ENCODE measurements at places on chromosomes 13 and 19. TPM values are rescaled to one million over a fixed set of nuclear protein-coding genes. Genes with fewer than 3 reads are reported as not detected.

Gene ARL11
- total RNA-seq, result 1.1 TPM

Gene WDR62
- 2.1 TPM for total RNA-seq

GRCh38 chr19:45809643-45810159, 5.4 kb downstream of the RSPH6A start:
- peak; percentile 18 for DNase-seq
- H3K27me3 ChIP-seq, result no peaks in the 10 kb centered on the region
- H3K27ac ChIP-seq, result no peak overlapping the region
- peaks cover 3% of the 10 kb centered on the region for H3K4me1 ChIP-seq
- no peak overlapping the region for H3K4me3 ChIP-seq

DNA sequence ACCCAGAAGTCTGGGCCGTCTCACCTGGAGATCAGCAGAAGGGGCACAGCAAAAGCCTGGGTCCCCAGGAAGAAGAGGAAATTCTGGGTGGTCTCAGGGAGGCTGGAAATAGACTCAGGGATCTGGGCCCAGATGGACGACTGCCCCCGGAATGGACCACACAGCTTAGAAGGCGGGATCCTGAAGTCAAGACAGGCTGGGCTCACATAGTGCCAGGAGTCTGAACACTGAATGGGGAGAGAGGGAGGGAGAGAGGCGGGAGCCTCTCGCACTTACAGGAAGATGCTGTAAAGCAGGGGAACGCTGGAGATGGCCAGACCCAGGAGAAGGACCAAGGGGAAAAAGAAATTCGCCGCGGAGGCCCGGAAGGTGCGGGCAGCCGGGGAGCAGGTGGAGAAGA, 1.3 kb upstream of the LENG1 start:
- peak overlapping the region; percentile 90 for H3K27ac ChIP-seq
- peaks cover 22% of the 10 kb centered on the region for H3K4me1 ChIP-seq
- H3K36me3 ChIP-seq, result no peaks in the 10 kb centered on the region
- DNase-seq, result peak; percentile 33
- no peak overlapping the region for H3K4me3 ChIP-seq

- no peaks in the 10 kb centered on the region for H3K27me3 ChIP-seq
- DNase-seq, result no peak
- H3K4me3 ChIP-seq, result no peak overlapping the region
- H3K4me1 ChIP-seq, result peaks cover 8% of the 10 kb centered on the region
- no peaks in the 10 kb centered on the region for H3K36me3 ChIP-seq
Measured at GRCh38 chr19:2613507-2614295, 88.8 kb downstream of the GNG7 start.

DNA sequence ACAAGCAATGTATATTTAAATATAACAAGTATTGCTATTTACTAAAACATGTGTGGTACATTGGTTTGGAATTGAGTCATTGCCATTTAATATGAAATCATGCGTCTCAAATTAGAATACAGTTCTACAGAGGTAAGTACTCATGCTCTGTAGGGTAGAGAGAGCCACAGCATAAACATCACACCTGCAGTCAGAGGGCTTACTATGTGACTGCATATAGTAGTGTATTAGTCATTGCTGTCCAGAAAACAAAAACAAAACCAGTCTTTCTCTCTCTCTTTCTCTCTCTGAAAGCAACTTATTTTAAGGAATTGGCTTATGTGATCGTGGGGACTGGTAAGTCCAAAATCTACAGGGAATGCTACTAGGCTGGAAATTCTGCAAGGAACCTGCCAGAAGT, 370.3 kb downstream of the GPC5 start:
- H3K27me3 ChIP-seq, result no peaks in the 10 kb centered on the region
- no peaks in the 10 kb centered on the region for H3K36me3 ChIP-seq
- no peaks in the 10 kb centered on the region for H3K4me1 ChIP-seq
- no peak for DNase-seq

DNA sequence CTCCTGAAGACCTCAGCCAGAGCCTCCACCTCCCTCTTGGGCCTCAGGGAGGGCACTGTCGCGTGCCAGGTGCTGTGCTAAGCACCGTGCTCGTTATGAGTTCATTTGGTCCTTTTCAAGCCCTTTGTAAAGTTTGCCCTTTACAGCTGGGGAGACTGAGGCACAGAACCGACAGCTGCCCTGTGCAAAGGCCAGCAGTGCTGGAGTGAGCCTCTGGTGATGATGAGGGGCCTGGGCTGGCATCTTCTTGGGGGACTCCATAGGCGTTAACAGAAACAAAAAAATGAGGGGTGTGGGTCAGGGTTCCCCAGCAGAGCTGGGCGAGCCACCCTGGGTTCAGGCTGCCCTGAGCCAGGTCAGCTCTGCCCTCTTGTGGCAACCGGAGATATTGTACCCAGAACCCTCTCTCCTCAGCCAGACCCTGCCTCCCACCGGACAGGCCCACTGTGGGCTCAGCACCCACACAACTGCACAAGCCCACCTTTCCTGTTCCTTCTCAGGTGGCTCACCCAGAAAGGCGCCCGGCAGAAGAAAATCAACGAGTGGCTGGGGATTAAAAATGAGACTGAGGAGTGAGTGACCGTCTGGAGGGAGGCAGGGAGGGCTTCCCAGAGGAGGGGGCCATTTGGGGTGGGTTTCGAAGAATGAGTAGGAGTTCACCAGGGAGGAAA, 5.5 kb upstream of the IFI30 start:
- no peak overlapping the region for H3K27ac ChIP-seq
- peaks cover 3% of the 10 kb centered on the region for H3K4me1 ChIP-seq
- peaks cover 18% of the 10 kb centered on the region for H3K36me3 ChIP-seq

- H3K4me3 ChIP-seq, result no peak overlapping the region
- H3K27ac ChIP-seq, result no peak overlapping the region
- DNase-seq, result no peak
- no peaks in the 10 kb centered on the region for H3K27me3 ChIP-seq
Measured at GRCh38 chr13:85564598-85564997, 234.6 kb downstream of the SLITRK6 start.

DNA sequence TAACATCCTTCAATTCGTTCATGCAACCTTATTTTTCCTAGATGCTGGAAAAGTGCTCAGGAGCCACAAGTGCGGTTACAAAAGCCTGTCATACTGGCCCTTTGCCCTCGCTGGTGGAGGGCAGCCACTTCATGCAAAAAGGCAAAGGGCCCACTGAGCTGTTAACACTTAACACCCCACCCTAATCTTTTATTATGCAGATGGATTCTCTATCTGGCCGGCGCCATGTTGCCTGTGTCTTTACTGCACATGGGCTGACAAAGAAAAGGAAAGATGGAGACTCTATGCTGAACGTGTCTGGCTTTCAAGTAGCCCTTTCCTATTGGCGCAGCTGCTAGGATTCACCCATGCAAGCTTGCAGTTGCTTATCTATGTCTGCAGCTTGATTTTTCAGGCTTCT, 10.8 kb downstream of the OR7D2 start:
- H3K36me3 ChIP-seq, result no peaks in the 10 kb centered on the region
- DNase-seq, result no peak
- H3K27me3 ChIP-seq, result no peaks in the 10 kb centered on the region
- no peak overlapping the region for H3K4me3 ChIP-seq

DNA sequence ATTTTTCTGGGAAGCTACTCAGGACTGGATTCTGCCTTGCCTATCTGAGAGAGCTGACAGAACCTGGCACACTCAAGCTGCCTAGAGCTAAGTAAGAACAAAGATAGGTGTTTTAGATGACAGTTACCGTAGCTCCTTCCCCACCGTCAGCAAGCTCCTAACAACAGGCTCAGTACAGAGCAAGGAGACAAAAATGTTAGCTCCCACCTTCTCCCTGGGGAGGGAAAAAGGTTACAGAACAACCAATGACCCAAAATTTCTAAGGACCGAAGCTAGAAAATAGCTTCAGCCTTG, 1058.2 kb upstream of the PCDH20 start:
- no peaks in the 10 kb centered on the region for H3K27me3 ChIP-seq
- no peaks in the 10 kb centered on the region for H3K4me1 ChIP-seq
- no peak for DNase-seq
- H3K4me3 ChIP-seq, result no peak overlapping the region
- H3K36me3 ChIP-seq, result no peaks in the 10 kb centered on the region

DNA sequence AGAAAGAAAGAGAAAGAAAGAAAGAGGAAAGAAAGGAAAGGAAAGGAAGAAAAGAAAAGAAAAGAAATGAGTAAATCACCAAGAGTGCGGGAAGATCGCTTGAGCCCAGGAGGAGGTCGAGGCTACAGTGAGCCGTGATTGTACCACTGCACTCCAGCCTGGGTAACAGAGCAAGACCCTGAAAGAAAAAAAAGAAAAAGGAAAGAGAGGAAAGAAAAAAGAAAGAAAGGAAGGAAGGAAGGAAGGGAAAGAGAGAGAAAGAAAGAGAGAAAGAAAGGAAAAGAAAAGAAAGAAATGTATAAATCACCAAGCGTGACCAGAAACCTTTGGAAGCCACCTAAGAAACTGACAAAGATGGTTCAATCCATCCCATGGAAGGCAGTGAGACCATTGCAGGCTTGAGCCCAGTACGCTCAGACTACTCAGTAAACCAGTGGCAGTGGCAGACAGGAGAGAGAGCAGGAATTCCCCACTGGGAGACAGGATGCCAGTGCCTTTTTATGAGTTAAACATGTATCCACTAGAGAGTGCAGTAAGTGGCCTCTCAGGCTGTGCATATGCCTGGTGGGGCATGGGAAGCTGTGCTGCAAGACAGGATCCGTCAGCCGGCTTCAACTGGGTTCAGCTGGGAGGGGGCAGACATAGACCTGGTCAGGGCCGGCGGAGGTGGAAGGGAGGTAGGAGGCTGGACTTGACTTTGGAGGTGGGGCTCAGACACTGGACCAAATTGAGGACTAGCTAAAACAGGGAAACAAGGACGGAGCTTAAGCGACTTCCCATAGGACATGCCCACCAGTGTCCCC, 4.8 kb downstream of the GPR42 start:
- H3K4me1 ChIP-seq, result no peaks in the 10 kb centered on the region
- no peak overlapping the region for H3K4me3 ChIP-seq
- no peaks in the 10 kb centered on the region for H3K27me3 ChIP-seq
- no peak overlapping the region for H3K27ac ChIP-seq
- no peaks in the 10 kb centered on the region for H3K36me3 ChIP-seq
- peak; percentile 45 for DNase-seq

DNA sequence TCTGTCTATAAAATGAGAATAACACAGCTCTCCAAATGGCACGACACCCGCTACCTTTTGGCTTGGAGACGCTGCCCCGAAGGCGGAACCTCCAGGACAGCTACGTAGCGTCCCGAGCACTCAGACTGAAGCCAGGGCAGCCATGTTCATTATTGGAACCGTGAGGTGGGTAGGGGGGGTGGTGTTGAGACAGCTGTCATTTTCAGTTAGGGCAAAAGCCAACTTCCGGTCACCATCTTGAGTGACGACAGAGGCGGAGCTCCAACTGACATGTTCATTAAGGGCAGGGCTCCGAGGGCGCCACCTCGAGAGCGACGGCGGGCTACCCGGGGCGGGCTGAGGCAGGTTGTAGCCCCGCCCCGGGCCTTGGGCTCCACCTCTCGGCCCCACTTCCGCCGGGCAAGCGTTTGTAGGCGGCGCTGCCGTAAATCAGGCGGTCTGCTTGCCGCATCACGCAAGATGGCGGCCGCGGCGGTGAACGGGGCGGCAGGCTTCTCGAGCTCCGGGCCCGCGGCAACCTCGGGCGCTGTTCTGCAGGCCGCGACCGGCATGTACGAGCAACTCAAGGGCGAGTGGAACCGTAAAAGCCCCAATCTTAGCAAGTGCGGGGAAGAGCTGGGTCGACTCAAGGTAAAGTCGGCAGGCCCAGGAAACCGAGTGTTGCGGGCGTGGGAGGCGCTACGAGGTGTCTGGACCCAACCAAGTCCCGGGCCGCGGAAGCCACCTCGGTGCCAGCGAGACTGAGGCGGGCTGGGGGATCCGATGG, at the start of gene PSMD8:
PSMD8 (plus strand) TSS at position 240 of the 766 bp plus-strand sequence; CDS start at position 271, 31 bp downstream.
- peaks cover 10% of the 10 kb centered on the region for H3K36me3 ChIP-seq
- peaks cover 9% of the 10 kb centered on the region for H3K4me1 ChIP-seq
- H3K27me3 ChIP-seq, result peaks cover 4% of the 10 kb centered on the region
- H3K27ac ChIP-seq, result peak within 1 kb of the TSS; percentile 94
- peak within 1 kb of the TSS; percentile 89 for H3K4me3 ChIP-seq

DNA sequence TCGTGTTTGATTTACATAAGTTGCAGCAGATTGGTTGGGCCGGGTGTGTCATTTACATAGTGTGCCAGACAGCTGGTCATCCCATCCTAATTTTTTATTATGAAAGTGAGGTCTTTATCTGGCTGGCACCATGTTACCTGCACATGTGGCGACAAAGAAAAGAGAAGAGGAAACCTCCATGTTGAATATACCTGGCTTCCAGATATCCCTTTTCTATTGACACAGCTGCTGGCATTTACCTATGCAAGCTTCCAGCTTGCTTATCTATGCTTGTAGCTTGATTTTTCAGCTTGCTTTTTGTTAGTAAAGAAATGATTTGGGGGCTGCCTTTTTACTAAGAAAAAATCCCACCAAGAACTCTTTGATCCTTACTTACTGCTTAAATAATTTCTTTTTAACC, 681.3 kb upstream of the SLITRK1 start:
- H3K4me3 ChIP-seq, result no peak overlapping the region
- no peak overlapping the region for H3K27ac ChIP-seq
- no peak for DNase-seq
- no peaks in the 10 kb centered on the region for H3K27me3 ChIP-seq

DNA sequence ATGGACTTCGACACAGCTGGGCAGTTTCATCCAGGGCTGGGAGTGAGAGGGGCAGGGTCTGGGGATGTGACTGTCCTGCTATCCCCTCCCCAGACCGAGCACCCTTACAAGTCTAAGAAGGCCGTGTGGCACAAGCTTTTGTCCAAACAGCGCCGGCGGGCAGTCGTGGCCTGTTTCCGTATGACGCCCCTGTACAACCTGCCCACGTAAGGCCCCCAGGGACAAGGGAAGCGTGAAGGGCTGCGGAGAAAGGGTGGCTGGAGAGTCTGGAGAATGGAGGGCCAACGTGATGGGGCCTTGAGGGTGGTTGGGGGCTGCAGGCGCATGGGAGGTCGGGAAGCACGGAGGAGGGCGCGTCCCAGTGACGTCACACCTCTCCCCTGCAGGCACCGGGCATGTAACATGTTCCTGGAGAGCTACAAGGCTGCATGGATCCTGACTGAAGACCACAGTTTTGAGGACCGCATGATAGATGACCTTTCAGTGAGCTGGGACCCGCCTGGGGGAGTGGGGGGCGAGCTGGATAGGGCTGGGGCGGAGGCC, 89.5 kb downstream of the MAP4K1 start:
- no peaks in the 10 kb centered on the region for H3K4me1 ChIP-seq
- no peak overlapping the region for H3K27ac ChIP-seq
- no peak for DNase-seq
- no peaks in the 10 kb centered on the region for H3K36me3 ChIP-seq

DNA sequence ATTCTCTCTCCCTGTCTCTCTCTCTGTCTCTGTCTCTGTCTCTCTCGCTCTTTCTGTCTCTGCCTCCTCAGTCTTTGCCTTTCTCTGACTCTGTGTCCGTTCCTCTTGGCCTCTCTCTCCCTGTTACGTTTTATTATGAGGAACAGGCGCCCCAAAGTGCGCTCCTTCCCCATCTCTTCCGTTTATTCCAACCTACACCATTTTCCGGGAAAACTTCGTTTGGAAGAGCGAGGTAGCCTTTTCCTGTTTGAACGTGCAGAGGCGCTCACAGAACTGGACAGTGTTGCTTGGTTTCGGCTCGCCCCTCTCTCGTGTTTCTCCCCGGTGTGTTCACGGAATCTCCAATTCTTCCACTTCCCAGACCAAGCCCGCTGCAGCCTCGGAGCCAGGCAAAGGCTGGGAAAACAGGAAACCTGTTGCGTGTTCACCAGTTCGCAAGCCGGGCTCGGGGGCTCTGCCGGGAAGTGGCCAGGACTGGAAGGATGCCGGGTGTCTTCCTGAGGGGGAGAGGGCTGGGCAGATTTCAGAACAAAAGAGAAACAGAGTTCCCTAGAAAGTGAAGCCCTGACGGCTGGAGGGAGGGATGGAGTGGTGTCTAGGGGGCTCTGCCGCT, 605 bp downstream of the TMEM255B start:
- peaks cover 5% of the 10 kb centered on the region for H3K4me1 ChIP-seq
- H3K4me3 ChIP-seq, result peak overlapping the region; percentile 58
- no peak for DNase-seq
- H3K27me3 ChIP-seq, result no peaks in the 10 kb centered on the region
- peaks cover 4% of the 10 kb centered on the region for H3K36me3 ChIP-seq
- H3K27ac ChIP-seq, result peak overlapping the region; percentile 71

Measured in lung (tissue), 17 donors.